ENCODE measurements at places on chromosomes 3 and 15.

GRCh38 chr3:127689266-127689860, 16.6 kb downstream of the ABTB1 start:
- no peak for DNase-seq

GRCh38 chr3:112561484-112561733, 353 bp downstream of the ATG3 start:
- DNase-seq = peak; percentile 85

GRCh38 chr3:139982404-139982803, 47.4 kb downstream of the CLSTN2 start:
- DNase-seq = no peak

DNA sequence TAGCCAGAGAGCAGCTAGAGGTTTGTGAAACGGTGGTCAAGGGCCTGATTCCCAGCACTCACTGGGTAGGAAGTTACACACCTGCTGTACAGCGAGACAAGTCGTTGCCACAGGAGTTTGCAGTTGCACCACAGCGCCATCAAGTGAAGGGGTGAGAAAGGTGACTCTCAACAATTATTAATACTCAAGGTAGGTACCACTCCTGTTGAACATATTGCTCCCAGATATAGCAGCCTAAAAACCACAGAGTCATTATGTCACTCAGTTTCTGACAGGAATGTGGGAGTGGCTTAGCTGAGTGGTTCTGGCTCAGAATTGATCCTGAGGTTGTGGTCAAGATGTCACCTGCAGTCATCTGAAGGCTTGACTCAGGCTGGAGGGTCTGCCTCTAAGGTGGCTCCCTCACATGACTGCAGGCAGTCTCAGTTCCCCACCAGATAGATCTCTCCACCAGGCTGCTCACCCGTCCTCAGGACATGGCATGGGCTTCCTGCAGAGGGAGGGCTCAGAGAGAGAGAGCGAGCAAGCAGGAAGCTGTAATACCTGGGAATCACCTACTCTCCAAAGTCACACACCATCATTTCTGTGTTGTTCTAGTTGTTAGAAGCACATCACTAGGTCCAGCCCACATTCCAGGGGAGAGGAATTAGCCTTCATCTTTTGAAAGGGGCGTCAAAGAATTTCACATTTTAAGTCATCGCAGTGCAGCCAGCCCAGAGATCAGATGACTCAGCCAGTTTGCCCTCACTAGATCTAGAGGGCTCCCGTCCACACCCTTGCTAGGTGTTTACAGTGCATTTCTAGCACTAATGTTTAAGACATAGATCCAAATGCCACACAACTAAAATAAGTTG, 17.0 kb upstream of the ANO10 start:
- peak; percentile 45 for DNase-seq

DNA sequence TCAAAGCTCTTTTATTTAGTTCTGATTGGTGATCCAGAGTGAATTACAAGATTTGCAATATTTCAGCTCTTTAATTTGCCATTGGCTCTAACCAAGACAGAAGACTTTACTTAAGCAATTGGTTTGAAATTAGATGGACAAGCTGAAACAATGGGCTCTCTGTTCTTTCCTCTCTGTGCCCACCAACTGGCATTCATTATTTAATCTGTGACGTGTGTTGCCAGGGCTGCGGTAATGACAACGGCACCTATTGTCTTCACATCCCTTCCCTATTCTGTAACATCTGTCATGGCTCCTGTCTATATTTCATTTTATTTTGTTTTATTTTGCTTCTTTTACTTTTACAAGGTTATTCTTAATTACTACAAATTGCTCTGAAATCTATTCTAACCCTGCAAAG, 33.9 kb downstream of the PLD1 start:
- DNase-seq = no peak

DNA sequence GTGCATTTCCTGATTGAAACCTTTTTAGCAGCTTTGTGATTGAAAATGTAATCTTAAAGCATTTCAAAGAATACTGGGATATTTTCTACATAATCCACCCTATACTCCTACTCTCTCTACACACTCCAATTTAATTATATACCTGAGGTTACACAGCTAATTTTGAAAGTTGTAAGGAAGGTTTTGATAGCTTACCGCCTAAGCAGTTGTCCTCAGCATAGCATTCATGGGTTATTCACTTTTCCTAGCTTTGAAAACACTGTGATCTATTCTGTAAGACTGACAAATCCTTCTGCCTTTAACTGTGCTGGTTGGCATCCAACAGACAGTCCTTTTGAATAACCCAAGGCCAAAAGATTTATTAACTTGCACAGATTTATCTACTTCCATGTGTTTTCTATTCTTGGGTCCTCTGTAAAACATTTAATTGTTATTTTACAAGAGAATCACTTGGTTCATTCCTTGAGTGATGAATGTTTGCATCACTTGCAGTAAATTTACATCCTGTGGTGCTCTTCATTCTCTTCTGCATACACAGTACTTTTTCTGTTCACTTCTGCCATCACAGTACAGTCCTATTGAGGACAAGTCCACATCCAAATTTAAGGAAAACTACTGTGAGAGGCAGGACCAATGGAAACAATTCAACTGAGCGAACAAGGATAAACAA, 44.8 kb downstream of the SERPINI1 start:
- no peak for DNase-seq

DNA sequence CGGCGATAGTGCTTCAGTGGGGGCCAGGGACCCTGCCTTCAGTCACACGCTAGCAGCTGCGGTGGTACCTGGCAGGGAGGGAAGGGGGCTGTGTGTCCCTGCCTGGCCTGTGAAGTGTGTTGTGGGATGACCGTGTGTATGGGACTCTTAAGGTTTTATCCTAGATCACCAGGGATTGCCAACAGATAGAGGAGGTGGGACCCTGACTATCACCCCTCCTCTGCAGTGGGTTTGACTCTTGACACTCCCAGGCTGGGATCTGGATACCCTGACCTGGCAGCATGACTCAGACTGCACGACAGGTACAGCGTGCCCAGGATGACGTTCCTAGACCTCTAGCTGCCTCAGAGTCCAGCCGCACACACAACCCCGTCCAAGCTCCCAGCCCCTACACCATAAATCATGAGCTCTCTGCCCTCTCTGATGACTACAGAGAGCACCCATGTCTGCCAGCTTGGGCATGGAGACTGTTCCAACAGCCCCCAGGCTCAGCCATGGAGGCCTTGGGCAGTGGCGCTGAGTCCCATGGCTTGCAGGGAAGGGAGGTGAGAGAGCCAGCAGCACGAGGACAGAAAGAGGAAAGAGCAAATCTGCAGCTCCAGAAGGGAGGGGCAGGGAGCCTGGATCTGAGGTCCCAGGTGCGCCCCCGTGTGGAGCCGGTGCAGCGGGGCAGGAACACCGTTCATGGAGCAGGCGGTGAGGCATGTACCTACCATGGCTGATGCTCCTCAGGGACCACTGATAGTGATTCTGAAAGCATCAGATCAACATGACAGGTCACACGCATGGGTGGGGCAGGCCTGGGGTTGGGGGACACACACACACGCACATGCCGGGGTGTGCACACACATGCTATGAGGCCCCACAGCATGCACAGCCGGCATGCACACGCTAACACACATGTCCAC, 71.0 kb downstream of the ADAMTS7 start:
- peak; percentile 68 for DNase-seq

DNA sequence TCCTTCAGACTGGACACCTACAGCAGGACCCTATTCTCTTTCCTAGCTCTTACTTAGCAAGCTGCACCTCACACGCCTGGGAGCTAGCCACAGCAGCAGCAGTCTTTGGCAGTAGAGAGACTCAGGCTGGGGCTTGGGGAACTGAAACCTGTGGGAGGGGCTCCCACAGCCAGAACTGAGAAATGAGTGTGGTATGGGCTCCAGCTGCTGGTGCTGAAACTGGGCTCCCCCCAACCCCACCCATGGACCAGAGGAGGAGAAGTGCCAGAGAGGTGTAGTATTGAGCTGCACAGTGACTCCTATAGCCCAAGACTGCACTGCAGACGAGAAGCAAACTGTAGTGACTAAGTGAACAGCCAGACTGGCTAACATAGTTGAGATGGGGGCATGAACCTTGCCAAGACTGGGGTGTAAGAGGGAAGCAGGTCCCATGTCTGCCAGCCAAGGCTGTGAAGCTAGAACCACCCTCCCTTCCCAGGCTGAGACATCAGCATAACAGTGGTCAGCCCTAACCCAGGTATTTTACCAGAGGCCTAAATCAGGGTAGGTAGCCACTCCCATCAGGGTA, 62.5 kb downstream of the MYO5A start:
- no peak for DNase-seq

DNA sequence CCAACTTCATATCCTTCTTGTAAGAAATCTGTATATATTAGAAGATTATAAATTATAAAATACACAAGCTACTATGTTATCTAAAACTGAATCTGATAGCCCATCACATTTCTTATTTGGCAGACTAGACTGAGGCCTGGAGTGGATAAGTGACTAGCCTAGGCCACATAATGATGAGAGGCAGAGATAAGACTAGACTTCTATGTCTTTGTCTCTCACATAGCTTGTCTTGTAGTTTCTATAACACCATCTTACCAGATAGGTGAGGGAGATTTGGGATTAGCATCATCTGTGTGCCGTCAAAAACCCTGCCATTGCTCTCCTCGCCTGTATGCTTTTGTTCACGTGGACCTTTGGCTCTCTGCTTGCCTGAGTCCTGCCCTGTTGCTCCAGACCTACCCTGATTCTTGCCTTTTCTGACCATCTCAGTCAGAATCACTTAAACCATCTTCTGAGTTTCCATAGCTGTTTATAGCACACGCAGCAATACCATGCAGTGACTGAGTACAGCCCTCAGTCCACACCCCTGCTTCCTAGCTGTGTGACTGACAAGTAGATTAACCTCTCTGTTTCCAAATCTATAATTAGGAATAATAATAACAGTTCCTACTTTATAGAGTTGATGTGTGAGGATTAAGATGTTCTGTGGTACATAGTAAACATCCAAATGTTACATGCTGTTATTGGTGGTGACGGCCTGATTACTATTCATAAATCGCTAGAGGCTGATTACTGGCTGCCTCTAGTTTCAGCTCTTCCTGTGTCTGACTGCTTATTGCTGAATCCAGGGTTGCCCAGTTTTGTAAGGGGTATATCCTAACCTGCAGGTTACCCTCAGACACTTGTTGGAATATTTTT, 49.7 kb downstream of the PDE8A start:
- no peak for DNase-seq

GRCh38 chr15:29062179-29062591, 176.4 kb downstream of the APBA2 start:
- DNase-seq = no peak

GRCh38 chr3:69451594-69451993, 65.7 kb upstream of the FRMD4B start:
- peak; percentile 37 for DNase-seq

- DNase-seq = no peak
Measured at GRCh38 chr3:143349455-143349854, 229.9 kb downstream of the CHST2 start.

GRCh38 chr3:15331606-15332404, 581 bp downstream of the SH3BP5 start:
- DNase-seq = peak; percentile 75

DNA sequence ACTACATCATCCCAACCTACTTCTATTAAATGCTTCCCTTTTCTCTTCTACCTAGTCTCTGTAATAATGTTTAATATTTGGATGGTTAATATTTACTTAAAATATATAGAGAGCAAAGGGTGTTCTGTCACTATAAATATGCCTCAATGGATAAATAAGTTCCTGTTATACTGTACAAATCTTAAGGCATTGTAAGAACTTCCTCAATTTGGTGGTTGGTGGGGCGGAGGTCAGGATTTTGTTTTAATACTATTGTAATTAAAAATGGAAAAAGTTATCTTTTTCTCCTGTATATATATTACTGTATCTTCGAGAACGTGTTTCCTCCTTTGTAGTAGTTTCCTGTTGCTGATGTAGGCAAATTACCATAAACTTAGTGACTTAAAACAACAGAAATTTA, 41.5 kb downstream of the SPRED1 start:
- DNase-seq = no peak

- DNase-seq = peak; percentile 38
Measured at GRCh38 chr3:76044601-76045600, 259.6 kb upstream of the ZNF717 start.

- no peak for DNase-seq
Measured at GRCh38 chr15:83658430-83659416, 4.8 kb downstream of the ADAMTSL3 start.

DNA sequence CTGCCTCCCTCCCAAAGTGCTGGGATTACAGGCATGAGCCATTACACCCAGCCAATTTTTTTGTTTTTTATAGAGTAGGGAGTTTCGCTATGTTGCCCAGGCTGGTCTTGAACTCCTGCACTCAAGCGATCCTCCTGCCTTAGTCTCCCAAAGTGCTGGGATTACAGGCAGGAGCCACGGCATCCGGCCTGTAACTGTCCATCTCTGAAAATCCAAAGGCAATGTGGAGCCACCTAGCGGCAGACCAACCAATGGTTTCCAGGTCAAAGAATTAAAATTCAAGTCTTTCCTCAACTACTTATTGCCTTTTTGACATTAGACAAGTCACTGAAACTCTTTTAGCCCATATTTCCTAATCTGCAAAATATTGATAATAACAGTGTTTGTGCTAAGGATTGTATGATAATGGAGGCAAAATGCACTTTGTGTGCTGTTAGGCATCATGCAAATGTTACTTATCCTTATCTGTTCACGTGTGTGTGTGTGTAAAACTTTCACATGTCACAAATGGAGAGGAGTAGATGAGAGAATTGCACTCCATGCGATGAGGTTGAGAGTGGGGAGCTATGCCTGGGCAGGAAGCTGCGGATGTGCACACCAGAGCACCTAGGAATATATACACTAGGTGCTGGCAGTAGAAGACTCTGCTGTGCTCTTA, 48.7 kb downstream of the COL8A1 start:
- peak; percentile 68 for DNase-seq

GRCh38 chr3:4426261-4426781, 40.7 kb downstream of the SUMF1 start:
- no peak for DNase-seq

DNA sequence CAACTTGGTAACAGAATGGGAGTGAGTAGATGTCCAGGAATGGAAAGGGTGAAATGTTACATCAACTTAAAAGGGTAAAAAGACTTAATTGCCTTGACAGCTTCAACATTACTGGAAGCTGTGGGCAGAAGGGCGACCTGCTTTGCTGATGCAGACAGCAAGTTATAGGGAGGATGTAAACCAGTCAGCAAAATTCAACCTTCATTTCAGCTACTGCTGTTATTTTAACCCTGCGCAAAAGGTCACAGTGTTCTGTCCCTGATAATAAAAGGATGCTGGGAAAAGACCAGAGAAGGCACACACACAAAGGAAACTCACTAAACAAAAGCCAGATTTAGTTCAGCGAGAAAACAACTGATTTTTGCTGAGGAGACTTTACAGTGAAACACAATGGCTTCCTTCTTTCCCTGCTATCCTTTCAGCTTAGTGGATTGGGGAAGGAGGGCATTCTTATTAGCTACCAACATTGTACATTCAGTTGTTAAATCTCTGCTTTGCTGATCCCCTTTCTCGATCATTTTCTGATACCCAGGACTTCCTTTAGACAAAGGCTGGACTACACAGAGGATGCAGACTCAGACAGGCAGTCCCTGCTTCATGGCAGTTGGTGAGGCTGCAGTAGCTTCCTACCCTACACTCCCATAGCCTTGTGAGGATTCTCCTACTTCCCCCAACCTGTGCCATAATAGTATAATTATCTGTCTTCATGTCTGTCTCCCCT, 62.0 kb downstream of the P3H2 start:
- DNase-seq = no peak
